ENCODE measurements at places on chromosomes 16 and 17.
A peak's percentile ranks its signal among the peaks of the same experiment; 100 is the strongest.

GRCh38 chr16:23156110-23156509, 6.9 kb upstream of the USP31 start:
- no peak for DNase-seq

- DNase-seq: no peak
Measured at GRCh38 chr17:38897671-38898290, 27.6 kb upstream of the LASP1NB start.

- DNase-seq: no peak
Measured at GRCh38 chr17:66570447-66571195, 264.3 kb upstream of the CACNG5 start.

- no peak for DNase-seq
Measured at GRCh38 chr17:14121952-14122351, 52.6 kb downstream of the COX10 start.

- no peak for DNase-seq
Measured at GRCh38 chr16:64343061-64343819, 778.6 kb downstream of the CDH11 start.

DNA sequence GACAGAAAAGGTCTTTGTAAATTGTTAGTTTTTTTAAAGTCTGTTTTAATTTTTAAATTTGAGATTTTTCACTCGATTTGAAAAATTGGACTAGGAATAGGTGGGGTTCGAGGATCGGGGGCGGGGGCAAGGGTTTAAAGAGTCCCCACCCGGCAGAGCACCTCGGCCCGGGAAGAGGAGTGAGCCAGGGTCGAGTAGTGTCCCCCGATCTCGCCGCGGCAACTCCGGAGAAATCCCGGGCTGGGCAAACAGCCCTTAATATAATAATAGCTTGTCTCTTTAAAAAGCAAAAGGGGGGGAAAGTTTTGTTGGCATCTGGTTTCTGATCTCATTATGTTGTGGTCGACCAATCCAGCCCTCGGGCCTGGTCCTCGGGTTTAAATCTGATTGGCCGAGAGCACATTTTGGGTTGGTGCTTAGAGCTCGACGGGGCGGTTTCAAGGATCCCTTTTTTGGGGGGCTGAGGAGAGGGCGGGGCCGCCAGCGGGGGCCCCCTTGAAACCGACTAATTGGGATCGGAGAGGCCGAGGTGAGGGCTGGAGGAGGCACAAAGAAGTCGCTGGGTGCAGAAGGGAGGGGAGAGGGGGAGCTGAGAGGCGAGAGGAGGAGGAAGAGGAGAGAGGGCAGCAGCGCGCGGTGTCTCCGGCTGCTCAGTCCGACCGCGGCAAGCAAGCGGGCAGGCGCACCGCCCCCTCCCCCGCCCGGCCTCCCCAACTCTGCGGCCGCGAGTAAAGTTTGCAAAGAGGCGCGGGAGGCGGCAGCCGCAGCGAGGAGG, at the start of gene FZD2:
TSS of gene FZD2 (plus strand) at position 653 of the 775 bp plus-strand sequence. CDS start 205 bp downstream, outside the sequence.
- DNase-seq: peak; percentile 29

- no peak for DNase-seq
Measured at GRCh38 chr17:42027961-42028790, 8.3 kb downstream of the NKIRAS2 start.

GRCh38 chr17:13646969-13647542, 45.3 kb upstream of the HS3ST3A1 start:
- no peak for DNase-seq

- no peak for DNase-seq
Measured at GRCh38 chr17:34519282-34519681, 60.1 kb upstream of the TMEM132E start.

- DNase-seq: no peak
Measured at GRCh38 chr16:79301051-79301450, 299.5 kb downstream of the MAF start.

DNA sequence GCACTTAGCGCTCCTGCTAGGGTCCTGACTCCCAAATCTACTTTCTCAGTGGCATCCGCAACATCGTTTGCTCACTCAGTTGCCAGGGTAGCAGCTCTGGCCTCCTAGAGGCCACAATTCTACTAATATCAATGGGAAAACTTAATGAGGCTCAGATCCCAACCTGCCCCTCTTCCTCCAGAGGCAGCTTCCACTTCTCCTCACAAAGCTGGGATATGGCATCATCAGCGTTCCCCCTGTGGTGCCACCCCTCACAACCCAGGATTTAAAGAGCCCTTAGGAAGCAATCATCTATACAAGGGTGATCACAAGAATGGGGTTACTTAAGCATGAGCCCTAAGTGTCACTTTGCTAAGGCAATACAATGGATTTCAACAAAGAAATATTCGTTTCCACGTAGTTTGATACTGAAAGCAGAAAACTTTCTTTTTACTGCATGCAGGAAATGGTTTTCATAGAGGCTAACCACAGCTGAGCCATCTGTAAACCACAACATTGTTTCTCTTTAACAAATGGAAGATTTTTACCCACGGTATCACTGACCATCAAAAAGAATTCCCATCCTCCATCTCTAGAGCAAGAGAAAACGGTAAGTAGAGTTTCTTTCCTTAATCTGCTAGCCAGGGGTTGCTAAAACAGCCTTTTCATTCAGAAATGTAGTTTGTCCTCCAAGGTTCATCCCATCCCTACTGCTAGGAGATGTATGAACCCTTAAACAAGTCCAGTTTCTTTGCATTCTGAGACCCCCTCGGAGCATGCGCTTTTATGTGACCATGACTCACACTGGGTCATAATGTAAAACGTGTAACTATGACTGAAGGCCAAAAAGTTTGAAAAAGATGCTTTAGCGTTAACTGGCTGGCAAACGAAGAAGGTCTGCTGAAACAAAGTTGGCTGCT, 68.3 kb upstream of the BCAR1 start:
- no peak for DNase-seq

DNA sequence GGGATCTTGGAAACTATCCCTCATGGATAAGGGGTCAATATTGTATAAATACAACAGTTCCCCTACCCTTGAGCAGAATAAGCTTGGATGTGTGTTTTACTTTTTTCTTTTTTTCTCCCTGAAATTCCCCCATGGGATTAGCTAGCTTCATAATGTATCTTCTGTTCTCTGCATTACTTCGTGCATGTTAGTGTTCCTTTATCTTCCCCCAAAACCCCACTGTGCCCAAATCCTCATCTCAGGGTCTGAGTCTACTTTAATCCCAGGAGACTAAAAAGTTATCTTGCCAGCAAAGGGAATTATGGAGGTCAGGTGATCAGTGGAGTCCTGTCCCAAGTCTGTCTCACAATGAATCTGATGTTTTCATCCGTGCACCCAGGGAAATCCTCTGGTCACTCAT, 217.5 kb upstream of the CNTNAP4 start:
- DNase-seq: no peak
